Motor neuron (in vitro differentiated cells): ENCODE measurements at places on chromosomes 12 and 14. TPM values are rescaled to one million over a fixed set of nuclear protein-coding genes. Genes with fewer than 3 reads are reported as not detected.

GRCh38 chr12:106281804-106282203, 20.7 kb upstream of the TCP11L2 start:
- no peak for ATAC-seq

GRCh38 chr14:32102968-32103367, 25.9 kb downstream of the ARHGAP5 start:
- no peak for ATAC-seq

GRCh38 chr14:61387076-61387475, 65.7 kb downstream of the PRKCH start:
- no peak for ATAC-seq

- peak; percentile 10 for ATAC-seq
These were observed 455.8 kb downstream of the PCNX1 start for GRCh38 chr14:71362920-71363584.

- peak; percentile 21 for ATAC-seq
These were observed 21.7 kb downstream of the NEUROD4 start for GRCh38 chr12:55041345-55042055.

DNA sequence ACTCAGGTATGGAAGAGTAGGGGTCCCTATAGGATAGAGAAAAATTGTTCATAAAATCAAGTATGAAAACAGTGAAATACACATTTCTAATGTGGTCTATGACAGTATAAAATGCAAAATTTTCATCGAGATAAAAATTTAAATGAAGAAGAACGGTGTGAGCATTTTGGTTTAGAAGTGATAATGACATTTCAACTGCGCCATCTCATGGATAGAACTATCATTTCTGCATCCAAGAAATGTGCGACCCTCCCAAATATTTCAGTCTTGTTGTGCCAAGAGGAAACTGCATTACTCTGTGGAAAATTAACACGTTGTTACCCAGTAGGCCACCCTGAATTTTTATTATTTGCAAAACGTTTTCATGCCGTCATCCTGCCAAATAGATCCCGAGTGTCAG, 108.8 kb downstream of the CRACR2A start:
- ATAC-seq, result no peak

DNA sequence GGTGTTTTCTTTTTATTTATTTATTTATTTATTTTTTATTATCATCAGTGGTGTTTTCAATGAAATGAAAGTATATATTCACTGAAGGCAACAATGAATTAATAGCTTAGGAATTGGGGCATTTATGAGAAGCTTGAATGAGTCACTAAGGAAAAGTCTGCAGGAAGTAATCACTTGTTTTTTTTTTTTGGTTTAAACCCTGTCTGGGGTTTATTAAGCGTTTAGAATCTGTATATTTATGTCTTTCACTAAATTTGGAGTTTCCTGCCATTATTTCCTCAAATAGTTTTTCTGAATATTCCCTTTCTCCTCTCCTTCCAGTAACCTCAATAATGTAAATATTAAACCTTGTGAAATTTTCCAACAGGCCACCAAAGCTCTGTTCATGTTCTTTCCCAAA, 85.5 kb downstream of the TESC start:
- no peak for ATAC-seq

GRCh38 chr14:36161776-36162175, 14.7 kb downstream of the PTCSC3 start:
- ATAC-seq, result no peak

DNA sequence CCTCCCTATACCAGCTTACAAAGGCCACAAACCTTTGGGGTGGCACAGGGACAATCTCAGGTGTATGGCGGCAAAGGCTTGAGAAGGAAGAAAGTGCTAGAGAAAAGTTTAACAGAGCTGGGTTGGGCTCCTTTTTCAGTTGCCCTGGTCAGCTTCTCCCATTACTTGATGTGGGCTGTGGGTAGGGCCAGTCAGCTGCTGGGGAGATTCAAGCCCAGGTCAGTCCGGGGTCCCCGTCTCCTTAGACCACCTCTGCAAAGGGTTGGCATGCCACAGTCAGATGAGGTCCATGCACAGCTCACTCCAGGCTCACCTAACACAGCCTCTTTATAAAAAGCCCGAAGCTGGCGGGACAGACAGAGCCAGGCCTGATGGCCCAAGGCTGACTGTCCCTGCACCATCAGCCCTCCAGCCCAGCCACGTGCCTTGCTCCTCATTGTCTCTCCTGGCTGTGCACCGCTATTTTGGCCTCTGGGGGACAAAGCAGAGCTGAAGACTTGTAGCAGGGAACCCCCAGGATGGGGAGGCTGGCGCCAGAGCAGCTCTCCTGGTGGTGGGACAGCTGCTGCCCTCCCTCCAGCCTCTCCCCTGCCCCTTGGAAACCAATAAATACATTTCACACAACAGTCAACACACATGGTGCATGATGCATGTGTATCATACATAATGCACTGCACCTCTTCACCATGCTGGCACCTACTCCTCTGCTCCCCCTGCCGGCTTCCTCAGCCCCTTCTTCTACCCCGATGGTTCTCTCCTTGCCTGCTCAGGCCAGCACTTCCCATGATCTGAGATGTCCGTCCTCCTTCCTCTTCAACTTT, 61.7 kb upstream of the DDX11 start:
- ATAC-seq, result no peak

DNA sequence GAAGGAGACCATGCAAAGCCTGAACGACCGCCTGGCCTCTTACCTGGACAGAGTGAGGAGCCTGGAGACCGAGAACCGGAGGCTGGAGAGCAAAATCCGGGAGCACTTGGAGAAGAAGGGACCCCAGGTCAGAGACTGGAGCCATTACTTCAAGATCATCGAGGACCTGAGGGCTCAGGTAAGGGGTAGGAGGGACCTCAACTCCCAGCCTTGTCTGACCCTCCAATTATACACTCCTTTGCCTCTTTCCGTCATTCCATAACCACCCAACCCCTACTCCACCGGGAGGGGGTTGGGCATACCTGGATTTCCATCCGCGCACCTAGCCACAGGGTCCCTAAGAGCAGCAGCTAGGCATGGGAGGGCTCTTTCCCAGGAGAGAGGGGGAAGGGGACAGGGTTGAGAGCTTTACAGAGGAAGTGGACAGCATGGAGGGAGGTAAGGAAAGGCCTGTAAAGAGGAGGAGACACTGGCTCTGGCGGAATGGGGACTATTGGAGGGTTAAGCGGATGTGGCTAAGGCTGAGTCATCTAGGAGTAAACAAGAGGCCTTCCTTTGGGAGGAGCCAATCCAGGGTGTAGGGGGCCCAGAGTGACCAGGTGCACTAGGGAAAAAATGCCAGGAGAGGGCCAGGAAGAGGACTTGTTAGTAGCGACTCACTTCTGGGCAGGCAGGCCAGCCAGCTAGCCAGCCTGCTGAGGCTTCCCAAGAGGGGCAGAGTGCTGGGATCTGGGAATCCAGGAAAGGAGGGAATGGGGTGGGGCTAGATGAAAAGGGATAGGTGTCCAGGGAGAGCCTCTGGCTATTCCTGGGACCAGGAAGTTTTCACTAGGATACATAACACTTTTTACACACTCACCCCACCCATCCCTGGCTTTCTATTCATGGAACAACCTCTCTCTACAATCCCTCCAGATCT, 754 bp downstream of the KRT18 start:
- ATAC-seq, result peak; percentile 71

DNA sequence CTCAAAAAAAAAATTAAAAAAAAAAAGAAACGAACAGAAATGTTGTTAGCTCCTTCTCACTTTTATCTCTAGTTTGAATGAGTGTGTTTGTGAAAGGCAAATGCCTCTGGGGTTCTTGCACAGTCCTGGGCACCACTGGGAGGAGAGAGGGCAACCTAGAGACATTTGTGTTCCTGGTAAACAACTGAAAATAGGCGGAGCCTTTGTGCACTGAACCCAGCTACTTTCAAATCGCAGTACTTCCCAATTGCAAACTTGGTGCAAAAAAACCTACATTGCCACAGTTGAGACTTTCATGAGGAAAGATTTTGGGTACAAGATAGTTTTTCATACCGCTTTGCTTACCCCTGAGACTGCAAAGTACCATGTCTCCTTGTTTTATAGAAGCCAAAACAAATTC, 430.0 kb downstream of the ZFP36L1 start:
- ATAC-seq, result no peak

DNA sequence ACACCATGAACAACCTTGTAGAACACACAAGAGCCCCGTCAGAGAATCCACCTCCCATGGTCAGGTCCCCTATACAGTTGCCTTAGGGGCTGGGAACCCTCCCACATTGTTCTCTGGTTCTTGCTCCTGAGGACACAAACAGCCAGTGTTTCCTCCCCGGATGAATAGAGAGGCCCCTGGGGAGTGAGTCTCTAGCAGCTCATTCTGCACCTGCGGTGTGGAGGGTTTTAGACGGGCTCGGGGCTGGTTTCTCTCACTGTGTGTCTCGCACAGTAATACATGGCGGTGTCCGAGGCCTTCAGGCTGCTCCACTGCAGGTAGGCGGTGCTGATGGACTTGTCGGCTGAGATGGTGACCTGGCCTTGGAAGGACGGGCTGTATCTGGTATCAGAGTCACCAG, 1052.1 kb downstream of the TMEM121 start:
- no peak for ATAC-seq

DNA sequence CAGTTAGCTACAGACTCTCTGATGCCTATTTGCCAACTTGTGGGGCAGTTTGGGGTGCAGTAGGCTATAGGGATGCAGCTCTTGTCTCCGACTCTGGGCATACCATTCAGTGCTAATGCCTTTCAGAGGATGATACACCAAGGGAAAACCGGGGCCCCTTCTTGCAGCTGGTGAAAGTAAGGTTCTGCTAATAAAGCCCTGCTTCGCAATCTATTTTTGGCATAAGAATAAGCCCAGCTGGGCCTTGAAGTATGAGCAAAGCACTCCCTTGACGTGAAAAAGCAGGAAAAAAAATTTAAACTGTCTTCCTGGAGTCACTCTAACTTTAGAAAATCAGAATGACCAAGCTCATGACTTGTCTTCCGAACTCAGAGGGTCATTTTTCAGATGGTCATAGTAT, 124.1 kb upstream of the RBM19 start:
- no peak for ATAC-seq

DBX2 gene
- not detected in 2 replicates for total RNA-seq

CIROP gene
- 0.05 and 0.13 TPM in 2 replicates for total RNA-seq

METTL25 gene
- 7.1 and 8.6 TPM in 2 replicates for total RNA-seq

KRT72 gene
- not detected in 2 replicates for total RNA-seq

CFAP73 gene
- 2.1 and 5.9 TPM in 2 replicates for total RNA-seq

CCDC184 gene
- total RNA-seq, result 39.4 and 41.1 TPM in 2 replicates

OR4M1 gene
- 0.85 TPM in 1 of 2 replicates, not detected in the other for total RNA-seq
